ENCODE measurements at places on chromosomes 7 and 10.

DNA sequence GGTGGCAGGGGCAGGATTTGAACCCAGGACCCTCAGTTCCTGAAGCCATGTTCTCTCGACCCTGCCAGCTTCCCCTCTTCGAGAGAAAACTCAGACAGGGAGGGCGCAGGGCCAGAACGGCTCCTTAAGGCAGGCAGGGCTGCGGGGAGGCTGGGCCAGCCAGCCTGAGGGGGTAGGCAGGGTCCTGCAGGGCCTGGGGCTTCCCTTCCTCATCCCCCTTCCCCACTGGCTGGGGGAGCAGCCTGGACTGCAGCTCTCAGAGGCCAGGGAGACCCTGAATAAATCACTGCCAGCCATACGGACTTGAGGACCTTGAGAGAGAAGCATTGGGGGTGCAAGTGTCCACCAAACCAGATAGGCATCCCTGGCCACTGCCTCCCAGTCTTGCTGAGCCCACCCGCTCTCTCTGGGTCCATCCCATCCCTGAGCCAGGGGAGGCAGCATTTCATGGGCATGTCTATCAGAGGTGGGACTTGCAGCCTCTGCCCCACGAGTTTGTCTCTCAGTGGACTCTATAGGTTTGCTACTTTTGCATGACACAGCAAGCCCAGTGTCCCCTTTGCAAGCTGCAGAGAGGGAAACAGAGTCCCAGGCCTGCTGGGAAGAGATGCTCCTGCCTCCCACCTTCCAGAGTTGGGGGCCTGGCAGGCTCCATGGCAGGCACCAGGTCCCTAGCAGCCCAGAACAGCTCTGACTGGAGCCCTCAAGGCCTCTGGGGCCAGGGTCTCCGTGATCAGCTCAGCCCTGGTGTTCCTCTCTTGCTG is 70.9 kb downstream of the MYL10 start:
- DNase-seq, result no peak

- DNase-seq, result no peak
Measured at GRCh38 chr7:24572393-24572996, 757 bp upstream of the PALS2 start.

DNA sequence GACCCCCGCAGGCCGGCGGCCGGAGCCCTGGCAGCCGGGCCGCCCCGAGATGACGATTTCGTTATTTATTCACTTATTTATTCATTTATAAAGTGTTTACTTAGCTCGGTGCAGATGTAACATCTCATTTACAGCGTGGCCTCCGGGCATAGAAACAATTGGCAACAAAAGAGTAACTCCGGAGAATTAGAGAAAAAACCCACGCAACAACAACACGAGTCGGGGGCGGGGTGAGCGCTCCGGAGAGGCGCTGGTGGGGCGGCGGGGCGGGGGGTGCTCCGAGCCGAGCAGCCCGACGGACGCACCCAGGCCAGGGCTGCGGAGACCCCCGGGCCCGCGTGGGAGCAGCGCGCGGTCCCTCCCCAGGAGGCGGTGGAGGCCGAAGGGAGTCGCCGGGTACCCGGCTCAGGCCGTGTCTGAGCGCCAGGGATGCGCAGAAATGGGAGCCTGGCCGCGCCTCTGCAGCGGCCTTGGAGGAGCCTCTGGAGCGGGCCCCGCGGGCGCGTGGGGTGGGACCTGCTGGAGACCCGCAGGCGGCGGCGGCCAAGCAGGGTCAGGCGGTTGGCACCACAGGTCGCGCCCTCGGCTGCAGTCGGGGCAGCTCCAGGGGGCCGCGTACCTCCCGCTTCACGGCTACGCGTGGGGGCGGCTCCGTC is 14.3 kb downstream of the UNCX start:
- DNase-seq, result no peak

DNA sequence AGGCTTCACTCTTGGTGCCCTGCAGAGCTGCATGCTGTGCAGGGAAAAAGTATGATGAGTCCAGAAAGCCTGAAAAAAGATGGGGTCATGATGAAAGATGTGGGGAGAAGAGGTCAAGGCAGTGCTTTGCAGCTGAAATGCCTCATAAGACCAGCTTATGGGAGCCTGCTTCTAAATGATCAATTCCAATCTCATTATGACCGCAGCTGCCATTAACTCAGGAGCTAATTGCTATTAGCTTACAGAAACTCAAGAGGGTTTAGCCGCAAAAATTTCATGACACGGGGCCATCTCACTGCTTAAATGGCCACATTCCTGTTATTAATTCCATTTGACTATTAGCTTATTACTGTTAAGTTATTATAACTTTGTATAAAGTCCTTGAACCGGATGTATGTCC is 502.9 kb upstream of the ZMIZ1 start:
- no peak for DNase-seq

- DNase-seq, result no peak
Measured at GRCh38 chr10:86535132-86535882, 13.7 kb upstream of the WAPL start.

DNA sequence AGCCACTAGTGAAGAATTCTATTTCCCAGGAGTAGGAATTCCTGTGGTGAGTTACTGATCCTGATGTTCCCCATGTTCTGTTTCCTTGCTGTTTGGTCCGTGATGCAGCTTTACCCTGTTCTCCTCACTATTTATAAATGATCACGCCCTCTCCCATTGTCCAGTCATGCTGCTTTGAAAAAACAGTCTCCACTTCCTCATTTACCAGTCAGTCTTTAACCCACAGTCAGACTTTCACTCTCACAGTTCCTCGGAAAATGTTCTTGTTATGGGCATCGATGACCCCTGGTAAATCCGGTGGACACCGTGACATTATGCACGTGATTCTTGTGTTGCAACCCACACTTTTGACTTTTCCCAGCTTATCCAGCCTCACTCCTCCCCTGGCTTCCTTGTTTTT is 14.4 kb downstream of the SCIN start:
- DNase-seq, result no peak

DNA sequence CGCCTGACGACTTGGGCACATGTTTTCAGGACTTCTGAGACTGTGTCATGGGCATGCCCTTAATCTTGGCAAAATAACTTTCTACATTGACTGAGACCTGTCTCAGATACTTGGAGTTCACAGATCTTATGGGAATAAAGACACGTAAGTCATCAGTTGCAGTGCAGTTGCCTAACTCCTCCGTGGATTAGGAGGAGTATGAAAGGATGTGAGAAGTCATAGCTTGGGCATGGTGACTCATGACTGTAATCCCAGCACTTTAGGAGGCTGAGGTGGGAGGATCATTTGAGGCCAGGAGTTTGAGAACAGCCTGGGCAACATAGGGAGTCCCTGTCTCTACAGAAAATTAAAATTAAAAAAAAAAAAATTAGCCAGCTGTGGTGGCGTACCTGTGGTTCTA is 49.6 kb downstream of the EXOC6 start:
- no peak for DNase-seq

GRCh38 chr7:110944966-110945644 is 145.8 kb upstream of the LRRN3 start:
- DNase-seq, result no peak

- DNase-seq, result no peak
Measured at GRCh38 chr10:21732067-21732772, 198.2 kb downstream of the MLLT10 start.

DNA sequence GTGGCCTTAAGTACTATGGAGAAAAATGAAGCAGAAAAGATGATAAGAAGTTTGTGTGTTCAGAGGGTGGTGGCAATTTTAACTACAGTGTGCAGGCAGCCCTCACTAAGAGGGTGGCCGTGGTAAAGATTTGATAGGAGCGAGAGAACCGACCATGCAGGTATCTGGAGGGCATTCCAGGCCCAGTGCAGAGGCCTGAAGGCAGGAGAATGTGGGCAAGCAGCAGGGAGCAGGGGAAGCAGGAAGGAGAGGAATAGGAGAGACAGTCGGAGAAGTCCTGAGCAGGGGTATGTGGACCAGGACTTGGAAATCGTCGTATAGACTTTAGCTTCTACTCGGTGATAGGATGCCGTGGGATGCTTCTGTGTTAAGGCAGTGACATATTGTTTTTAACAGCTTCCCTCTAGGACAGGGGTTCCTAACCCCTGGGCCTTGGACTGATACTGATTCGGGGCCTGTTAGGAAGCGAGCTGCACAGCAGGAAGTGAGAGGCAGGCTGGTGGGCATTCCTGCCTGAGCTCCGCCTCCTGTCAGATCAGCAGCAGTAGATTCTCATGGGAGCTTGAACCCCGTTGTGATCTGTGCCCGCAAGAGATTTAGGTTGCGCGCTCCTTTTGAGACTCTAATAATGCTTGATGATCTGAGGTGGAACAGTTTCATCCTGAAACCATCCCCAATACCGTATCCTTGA is 227.2 kb downstream of the CCDC3 start:
- DNase-seq, result no peak

DNA sequence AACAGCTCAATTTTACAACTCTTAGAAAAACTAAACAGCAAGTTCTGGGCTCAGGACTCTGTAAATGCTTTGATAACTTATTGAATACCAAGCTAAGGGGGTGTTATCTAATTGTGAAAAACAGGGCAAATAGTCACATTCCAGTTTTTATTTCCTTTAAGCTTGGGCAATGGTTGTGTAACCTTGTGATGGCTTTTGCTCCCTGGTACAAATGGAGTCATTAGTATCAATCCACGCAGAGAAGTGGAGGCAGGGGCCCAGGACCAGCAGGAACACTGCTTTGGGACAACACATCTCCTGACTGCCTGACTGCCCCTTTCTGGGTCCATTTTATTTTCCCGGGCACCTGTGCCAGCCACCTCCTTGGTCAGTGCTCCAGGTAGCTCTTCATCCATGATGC is 5.8 kb upstream of the PRKAG2 start:
- no peak for DNase-seq

- no peak for DNase-seq
Measured at GRCh38 chr7:150994141-150994837, 3.5 kb downstream of the NOS3 start.

GRCh38 chr10:45442662-45443061 is 68.6 kb downstream of the ALOX5 start:
- no peak for DNase-seq

DNA sequence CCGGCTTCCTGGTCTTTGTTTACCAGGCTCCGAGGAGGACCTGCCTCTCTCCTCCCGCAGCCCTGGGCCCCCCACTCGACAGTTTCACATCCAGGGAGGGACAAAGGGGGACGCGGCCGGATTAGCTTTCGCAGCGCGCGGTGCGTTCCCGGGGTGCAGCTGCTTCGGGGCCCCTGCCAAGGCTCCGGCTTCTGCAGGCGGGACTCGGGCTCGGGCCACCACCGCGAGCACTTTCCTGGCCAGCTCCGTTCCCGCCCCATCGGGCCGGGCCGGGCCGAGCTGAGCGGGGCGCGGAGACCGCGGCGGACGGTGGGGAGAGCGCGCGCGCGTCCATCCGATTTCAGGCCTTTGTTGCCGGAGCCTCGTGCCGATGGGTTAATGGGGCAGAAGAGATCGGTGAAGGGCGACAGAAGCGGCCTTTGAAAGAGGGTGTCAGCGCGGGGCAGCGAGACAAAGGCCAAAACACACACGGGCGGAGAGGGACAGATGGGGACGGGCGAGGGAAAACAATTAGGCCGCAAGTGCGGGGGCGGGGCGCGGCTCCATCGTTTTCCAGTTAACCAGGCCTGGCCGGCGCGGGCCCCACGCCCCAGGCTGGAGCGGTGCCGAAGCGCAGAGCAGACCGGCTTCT is 8.5 kb upstream of the UNCX start:
- DNase-seq, result no peak

GRCh38 chr7:142960955-142961512 is 1.1 kb downstream of the KEL start:
- no peak for DNase-seq

DNA sequence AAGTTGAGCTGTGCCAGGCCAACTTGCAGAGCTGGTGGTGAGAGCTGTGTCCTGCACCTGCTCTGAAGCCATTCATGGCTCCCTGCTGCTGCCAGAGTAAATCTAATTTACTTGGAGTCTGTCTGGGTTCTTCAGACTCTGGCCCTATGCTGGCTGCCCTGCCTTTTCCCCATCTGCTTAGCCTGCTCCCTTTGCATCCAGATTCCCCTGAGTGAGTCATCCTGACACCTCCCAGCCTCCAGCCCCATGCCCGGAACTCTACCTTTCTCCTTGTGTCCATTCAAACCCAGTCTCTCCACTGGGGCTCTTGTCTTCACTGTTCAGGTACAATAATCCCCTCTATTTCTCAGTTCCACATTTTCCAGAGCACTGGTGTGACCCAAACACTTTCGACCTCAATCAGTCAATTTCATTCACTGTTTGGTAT is 434.4 kb upstream of the ZMIZ1 start:
- no peak for DNase-seq

GRCh38 chr10:46551701-46552525 is 4.5 kb downstream of the GPRIN2 start:
- DNase-seq, result no peak

DNA sequence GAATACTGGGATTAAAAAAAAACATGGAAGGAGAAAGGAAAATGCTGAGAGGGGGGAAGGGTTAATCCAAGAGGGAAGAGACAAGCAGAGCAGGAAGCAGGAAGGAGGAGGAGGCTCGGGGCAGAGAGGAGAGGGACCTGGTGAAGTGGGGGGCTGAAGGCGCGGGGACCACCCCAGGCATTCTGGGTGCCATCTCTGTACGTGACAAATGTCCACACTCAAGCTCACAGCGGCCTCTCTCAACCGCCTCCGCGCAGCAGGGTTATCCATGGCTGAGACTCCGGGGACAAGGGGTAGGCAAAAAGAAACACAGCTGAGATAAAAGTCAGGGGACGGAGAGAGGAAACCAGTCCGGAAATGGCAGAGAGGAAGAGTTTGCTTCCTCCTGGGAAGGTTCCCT is 33.9 kb downstream of the EN2 start:
- no peak for DNase-seq

GRCh38 chr10:43120929-43121314 is 17.3 kb upstream of the CSGALNACT2 start:
- DNase-seq, result no peak

GRCh38 chr10:78139341-78139740 is 105.7 kb downstream of the RPS24 start:
- no peak for DNase-seq
